ENCODE measurements at places on chromosomes 16 and 17.

GRCh38 chr17:73571511-73572130 is 72.6 kb downstream of the SDK2 start:
- DNase-seq = no peak

DNA sequence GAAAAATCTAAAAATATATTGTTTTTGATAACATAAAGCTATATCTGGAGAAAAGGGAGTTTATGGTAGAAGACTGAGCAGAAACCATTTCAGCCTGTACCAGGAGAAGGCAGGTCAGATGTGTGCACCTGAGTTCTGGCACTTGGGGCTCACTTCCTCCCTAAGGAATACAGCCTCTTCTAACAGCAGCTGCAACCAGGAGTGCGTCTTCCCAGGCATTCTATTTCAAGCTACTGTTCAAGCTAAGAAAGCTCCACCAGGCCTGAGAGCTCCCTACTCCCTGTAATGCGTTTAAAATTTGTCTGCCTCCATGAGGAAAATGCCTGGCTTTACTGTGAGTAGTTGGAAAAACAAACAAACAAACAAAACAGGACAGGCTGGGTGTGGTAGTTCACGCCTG is 96.1 kb downstream of the ZNF778 start:
- DNase-seq = no peak

GRCh38 chr16:21953541-21953902 is 361 bp downstream of the UQCRC2 start:
- DNase-seq = no peak

- no peak for DNase-seq
Observed at GRCh38 chr16:79560318-79560717, 40.2 kb downstream of the MAF start.

- DNase-seq = no peak
Observed at GRCh38 chr17:67238991-67239390, 6.0 kb downstream of the HELZ start.

- no peak for DNase-seq
Observed at GRCh38 chr16:27840311-27841060, 223.0 kb downstream of the GSG1L start.

- no peak for DNase-seq
Observed at GRCh38 chr16:30758988-30759491, 2.8 kb downstream of the CFAP119 start.

- no peak for DNase-seq
Observed at GRCh38 chr17:66114609-66115008, 77.3 kb downstream of the CEP112 start.

GRCh38 chr17:55341432-55341831 is 76.7 kb downstream of the HLF start:
- DNase-seq = no peak

All from thoracic aorta (tissue), 2 donors.